Lower lobe of right lung (tissue), 2 donors: ENCODE measurements at places on chromosomes 11 and 22.
A peak's percentile ranks its signal among the peaks of the same experiment; 100 is the strongest.

DNA sequence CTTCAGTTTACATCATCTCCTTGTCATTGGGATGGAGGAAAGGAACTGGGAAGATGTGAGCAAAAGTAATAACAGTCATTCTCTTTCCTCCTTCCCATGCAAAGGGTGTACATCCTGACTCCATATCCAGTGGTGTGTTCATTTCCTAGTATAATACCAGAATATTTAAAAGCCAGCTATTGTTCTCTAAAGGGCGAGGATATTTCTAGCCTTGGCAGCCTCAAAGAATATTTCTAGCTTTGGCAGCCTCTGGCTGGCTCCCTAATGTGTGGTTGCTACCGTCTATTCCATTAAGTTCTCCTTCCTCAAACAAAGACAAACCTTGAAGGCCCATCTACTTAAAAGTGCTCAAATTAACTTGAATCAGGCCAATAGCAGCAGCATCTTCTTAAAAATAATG, 114.0 kb downstream of the FAM76B start:
- DNase-seq = no peak

DNA sequence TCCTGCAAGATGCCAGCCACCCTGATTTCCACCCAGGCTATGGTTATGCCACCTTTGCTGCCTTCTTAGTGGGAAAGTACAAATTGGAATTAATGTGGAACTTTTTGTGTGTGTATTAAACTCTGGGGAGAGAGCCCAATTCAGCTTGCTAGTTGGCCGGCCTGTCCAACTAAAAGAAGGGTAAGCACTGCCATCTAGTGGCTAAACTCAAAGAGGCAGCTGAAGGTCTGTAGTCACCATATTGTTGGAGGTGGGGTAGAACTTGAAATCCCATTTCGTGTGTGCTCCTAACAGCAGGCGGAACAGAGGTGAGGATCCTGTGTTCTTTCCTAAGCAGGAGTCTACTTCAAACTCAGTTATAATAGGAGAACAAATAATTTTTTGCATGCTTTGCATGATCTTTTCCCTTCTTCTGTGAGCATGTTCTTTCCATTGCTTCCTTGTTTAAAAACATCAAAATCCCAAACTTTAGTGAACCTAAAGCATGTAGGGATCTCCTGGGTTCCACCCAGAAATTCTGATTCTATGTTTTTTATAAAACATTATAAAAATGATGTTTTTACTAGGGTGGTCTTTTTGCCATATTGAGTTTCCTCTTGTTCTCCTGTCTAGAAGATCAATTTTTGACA, 138.8 kb upstream of the SORL1-AS1 start:
- no peak for DNase-seq

GRCh38 chr22:38214302-38215056, 12.7 kb downstream of the MAFF start:
- DNase-seq = peak; percentile 83

GRCh38 chr11:23022854-23023253, 162.6 kb upstream of the CCDC179 start:
- no peak for DNase-seq

DNA sequence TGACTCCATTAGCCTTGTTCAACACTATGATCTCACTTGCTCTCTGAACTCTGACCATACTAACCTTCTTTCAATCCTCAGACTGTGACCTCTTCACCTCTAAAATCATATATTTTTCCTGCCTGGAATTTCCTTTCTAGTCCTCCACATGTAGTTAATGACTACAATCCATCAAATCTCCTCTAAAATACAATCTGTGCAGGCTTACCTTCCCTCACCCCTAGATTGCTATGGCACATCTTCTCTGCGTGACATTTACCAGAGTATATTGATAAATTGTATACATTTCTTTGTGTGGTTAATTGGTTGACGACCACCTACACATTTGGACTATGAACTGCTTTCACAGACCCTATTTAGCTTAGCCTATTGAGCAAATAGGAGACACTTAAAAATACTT, 1330.2 kb upstream of the TENM4 start:
- DNase-seq = no peak

GRCh38 chr11:26936109-26936508, 57.8 kb upstream of the FIBIN start:
- DNase-seq = no peak

DNA sequence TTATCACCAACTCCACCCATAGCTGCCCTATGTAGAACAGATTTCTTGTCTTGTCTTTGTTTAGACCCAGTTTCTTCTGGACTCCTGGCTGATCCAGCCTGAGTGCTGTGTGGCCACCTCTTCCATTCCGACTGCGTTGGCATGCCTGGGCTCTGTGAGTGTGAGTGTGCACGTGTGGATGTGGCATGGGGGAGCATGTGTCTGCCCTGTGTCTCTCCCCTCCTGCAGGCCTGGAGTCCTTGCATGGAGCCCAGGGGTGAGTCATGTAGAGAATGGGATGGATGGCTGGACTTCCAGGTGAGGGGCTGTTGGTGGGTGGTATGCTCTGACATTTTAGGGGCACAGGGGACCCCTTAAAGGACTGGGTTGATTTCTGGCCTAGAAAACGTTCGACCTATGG, 194.7 kb downstream of the GRIK4 start:
- no peak for DNase-seq

GRCh38 chr11:62399878-62400266, 19.0 kb upstream of the SCGB1A1 start:
- DNase-seq = no peak

- DNase-seq = no peak
Observed at GRCh38 chr11:79377406-79377805, 63.4 kb downstream of the TENM4 start.

DNA sequence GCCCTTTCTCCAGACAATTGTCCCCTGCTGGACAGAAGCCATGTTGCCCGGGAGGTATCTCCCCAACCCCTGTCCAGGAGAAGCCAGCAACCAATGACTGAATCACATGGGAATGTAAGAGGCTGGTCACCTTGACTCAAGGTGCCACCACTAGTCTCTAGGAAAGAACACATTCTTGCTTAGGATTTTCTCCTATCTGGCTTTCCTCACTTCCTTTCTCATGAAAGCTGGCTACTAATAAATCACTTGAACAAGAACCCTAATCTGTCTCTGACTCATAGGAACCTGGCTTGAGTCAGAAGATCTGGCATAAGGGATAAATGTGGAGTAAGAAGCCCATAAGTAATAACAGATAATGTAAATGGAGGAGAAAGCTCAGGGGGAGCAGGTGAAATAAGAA, 101.4 kb upstream of the C11orf87 start:
- no peak for DNase-seq

- no peak for DNase-seq
Observed at GRCh38 chr11:38221295-38221694, 1623.3 kb upstream of the RAG2 start.

DNA sequence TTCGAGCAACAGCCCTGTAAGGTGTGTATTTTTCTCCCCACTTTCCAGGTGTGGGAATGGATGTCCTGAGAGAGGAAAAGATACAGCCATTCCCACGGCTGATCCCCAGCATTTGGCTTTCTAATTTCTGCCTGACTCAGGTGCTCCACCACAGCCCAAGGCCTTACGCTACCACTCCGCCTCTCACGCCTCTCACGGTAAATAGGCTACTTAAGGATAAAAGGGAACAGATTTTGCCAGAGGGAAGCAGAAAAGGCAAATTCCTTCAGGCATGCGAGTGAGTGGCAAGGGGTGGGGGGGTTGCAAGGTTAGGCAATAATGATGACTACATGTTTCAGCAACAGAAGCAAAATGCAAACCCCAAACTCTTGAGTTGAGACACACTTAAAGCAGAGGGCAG, 9.2 kb downstream of the PVALB start:
- DNase-seq = no peak

DNA sequence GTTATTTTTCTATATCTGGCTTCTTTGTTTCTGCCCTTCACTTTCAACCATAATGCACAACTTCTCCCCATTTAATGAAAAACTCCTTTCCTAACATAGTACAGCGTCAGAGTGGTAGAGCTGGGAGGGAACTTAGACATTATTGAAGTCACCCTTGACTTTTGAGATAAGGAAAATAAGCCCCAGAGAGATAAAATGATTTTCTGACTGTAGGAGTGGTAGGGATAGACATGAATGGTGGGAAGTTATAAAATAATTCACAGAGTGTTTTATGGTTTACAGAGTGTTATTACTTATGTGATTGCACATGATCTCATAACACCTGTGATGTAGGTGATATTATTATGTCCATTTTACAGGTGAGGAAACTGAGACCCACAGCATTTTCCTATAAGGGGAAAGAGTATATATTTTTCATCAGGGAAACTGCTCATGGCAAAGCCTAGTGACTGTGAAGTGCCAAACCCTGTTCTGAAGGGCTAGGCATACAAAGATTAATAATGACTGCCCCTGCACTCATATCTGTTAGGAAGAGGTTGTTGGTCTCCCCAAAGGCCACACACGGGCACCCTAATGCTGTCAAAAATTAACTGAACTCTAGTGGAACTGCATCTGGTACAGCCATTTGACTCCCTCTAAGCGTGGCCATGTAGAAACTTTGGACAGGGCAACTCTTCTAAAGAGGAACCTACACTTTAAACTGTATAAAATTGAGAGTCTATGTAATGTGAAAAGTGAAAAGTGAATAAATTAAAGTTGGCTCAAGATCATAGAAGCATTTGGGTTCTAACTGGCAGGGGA, 61.1 kb upstream of the PICALM start:
- DNase-seq = no peak

- no peak for DNase-seq
Observed at GRCh38 chr11:26904132-26904531, 89.8 kb upstream of the FIBIN start.

DNA sequence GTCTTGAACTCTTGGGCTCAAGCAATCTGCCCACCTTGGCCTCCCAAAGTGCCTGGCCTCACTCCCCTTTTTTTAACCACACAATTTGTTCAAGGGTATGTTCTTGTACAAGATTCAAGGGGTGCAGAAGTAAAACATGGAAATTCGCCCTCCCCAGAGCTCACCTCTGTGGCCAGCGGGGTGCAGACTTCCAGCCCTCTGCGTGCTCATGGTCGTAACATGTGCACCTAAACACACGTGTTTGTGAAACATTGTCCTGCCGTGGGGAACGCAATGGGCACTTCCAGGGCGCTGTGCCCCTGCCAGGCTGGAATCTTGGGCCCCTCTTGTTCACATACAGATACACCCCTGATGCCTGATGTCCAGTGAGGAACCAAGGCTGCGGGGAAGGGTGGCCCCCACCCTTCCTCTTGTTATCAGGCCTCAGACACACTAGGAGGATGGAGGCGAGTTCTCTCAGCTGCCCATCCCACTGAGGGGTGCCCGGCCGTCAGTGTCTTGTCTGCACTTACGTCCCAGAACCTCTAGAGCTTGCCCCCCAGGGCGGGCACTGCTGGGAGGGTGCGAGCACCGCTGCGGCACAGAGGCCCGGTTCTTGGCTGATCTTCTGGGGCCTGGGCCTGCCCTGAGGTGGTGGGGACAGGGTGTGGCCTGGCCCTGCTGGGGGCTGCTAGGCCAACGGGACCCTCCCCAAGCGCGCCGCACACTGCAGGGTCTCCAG, 4.1 kb upstream of the EPS8L2 start:
- DNase-seq = no peak

DNA sequence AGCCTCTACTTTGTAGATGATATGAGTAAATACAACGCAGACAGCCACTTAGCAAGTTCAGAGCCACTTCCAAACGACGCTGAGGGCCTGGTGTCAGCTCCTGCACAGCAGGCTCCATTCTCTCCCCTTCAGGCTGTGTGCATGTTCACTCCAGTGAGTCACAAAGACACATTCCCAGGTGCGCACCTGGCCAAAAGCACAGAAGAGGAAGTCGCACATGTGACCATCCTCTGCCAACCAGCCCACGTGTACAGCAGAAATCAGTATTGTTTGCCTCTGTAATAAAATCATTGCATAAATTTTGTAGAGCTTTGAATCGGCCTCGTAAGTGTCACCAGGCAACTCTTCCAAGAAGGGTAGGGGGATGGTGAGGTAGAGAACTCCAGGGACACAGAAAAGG, 19.5 kb upstream of the TPH1 start:
- no peak for DNase-seq

- no peak for DNase-seq
Observed at GRCh38 chr11:111460856-111461255, 51.3 kb downstream of the BTG4 start.

DNA sequence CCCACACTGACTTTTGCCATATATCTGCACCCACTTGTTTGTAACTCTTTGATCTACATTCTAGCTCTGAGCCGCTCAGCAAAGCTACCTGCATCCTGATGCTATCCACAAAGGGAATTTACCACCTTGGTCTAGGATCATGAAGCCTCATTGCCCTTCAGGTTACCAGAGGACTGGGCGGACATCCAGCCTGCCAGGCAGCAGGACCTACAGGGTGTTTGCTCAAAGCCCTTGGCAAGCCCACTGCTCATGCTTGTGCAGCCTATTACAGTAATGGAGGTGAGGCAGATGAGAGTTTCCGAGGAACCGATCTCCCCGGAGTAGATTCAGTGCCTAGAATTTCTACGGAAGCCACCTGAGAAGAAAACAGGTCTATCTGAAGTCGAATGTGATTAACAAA, 417.2 kb downstream of the OPCML start:
- no peak for DNase-seq

DNA sequence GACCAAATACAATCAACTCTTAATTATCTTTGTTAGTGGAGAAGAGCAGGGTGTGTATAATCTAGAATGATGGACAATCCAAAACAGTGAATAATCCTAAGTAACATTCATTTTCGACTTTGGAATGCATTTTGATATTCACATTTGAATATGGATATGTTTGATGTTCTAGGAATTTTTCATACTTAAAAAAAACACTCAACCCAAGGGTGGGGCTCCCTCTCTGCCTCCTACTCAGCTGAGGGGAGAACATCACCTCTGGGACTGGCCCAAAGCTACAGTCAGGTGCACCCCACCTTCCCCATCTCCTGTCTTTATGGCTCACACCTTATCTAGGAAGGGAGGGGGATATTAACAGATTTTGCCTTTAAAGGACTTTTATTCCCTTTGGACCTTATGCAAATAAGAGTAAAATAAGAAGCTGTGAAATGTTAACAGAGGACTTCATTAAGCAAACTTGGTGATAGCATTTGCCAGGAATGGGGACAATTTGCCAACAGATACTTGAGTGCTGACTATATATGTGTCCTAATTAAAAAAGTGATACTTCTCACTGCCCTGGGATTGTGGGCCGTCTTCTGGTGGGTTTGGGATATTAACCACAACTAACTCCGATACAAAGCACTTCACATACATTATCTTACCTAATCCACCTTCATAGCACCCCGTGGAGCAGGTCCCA, 187.0 kb downstream of the ST3GAL4 start:
- DNase-seq = no peak

- peak; percentile 48 for DNase-seq
Observed at GRCh38 chr22:46280999-46281623, 13.3 kb downstream of the TTC38 start.
